NCI-H446 treated with DMSO at 0.1 percent for 48 hours (cell line): ENCODE measurements at places on chromosomes 4 and X.

GRCh38 chr4:71188156-71188640 lies 150.6 kb upstream of the SLC4A4 start:
- DNase-seq = no peak

DNA sequence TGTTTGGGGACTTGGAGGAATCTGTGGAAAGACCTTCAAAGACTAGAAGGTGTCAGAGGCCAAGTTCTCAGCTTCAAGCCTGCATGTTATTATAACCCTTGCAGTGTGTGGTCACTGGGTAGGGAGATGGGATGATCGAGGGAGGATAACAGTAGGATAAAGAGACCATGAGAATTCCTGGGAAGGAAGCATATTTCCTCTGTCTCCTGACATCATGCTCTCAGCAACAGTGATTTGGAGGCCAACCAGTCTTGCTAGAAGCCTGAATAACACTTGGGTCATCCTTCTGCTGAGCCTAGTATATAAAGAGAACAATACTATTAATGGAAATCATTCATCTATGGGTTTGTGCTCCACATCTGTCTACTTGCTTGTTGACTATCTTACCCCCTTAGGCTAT lies 40.9 kb upstream of the ANXA3 start:
- DNase-seq = no peak

DNA sequence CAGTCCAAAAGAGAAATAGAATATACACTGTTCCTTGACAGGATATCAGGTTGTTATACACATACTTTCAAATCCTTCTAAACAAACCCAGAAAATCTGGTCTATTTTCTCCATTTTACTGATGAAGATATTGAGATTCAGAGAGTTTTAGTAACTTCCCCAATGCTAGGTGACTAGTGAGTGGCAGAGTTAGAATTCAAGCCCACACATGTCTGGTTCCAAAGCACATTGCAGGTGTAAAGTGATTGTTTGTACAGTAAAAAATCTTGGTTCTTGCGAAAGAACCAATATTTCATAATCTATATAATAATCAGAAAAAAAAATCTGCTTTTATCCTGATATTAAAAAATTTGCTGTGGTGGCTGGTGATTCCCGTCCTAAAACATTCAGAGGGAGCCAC lies 39.5 kb upstream of the EMCN start:
- DNase-seq = no peak

GRCh38 chrX:42934020-42934726 lies 156.2 kb upstream of the PPP1R2C start:
- no peak for DNase-seq

- no peak for DNase-seq
These were observed 115.0 kb upstream of the TLL1 start for GRCh38 chr4:165758086-165758485.

DNA sequence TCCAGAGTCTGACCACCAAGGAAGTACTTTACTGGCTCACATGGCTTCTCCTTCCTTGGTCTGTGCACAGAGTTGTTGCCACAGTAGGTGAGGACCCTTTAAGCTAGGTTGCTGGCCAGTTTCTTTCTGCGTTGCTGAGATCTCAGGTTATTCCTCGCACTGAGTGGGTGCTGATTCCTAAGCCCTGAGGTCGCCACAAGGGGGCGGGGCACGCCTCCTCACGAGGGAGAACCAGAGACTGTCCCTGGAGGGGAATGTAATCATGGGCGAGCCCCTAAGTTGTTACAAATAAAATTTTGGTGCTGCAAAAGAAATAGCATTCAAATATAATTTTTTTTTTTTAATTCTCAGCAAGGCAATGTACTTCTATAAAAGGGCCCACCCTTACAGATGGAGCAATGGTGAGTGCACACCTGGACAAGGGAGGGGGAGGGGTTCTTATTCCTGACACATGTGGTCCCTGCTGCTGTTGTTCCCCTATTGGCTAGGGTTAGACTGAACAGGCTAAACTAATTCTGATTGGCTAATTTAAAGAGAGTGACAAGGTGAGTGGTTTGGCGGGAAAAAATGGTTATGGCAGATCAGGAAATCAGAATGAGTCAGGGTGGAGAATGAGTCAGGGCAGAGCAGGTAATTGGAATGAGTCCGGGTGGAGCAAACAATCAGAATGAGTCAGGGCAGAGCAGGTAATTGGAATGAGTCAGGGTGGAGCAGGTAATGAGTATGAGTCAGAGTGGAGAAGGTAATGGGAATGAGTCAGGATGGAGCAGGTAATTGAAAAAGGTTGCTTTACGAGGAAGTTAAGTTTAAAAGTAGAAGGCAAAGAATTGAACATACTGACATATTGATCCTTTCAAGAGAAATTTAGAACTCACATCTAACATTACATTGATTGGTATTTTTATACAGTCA lies 107.5 kb downstream of the VSIG4 start:
- DNase-seq = no peak

DNA sequence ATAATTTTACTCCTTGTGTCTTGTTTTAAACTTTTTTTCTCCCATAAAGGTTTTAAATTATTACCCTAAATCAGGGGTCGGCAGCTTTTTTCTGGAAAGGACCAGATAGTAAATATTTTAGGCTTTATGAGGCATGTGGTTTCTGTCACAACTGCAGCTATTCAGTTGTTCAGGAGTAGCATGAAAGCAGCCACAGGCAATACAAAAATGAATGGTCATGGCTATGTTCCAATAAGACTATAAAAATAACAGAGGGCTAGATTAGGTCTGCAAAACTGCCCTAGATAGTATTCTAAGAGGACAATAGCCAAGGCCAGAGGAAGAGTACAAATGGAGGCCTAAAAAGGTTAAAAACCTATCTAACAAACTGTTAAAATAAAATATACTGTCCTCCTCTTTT lies 24.6 kb downstream of the HERC5 start:
- DNase-seq = no peak

- no peak for DNase-seq
These were observed 57.1 kb downstream of the TNIP2 start for GRCh38 chr4:2698951-2699505.

- DNase-seq = no peak
These were observed 27.1 kb downstream of the TSC22D3 start for GRCh38 chrX:107748506-107748905.

DNA sequence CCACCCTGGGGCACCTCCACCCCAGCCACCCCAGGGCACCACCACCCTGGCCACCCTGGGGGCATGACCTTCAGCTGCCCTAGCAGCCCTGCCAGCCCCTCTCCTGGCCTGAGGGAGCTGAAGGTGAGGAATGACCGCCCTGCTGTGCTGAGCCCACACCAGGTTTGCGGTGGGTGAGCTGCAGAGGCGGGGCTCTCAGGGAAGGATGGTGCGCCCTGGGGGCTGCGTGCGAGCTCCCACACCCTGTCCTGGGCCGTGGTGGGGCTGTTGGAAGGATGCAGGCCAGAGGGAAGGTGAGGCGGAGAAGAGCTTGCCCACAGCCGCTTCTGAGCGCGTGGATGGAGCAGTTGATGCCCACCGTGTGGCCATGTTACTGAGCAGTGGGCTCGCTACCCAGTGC lies 17.7 kb downstream of the UVSSA start:
- DNase-seq = no peak

GRCh38 chrX:9995855-9996339 lies 28.7 kb downstream of the CLDN34 start:
- DNase-seq = peak; percentile 7

DNA sequence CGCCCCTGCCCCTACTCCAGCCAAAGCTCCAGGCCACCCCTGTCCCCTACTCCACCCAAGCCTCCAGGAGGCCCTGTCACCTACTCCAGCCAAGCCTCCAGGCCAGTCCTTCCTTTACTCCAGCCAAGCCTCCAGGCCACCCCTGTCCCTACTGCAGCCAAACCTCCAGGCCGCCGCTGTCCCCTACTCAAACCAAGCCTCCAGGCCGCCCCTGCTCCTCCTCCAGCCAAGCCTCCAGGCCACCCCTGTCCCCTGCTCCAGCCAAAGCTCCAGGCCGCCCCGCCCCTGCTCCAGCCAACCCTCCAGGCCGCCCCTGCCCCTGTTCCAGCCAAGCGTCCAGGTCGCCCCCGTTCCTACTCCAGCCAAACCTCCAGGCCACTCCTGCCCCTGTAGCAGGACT lies 5.1 kb upstream of the ASMT start:
- no peak for DNase-seq

DNA sequence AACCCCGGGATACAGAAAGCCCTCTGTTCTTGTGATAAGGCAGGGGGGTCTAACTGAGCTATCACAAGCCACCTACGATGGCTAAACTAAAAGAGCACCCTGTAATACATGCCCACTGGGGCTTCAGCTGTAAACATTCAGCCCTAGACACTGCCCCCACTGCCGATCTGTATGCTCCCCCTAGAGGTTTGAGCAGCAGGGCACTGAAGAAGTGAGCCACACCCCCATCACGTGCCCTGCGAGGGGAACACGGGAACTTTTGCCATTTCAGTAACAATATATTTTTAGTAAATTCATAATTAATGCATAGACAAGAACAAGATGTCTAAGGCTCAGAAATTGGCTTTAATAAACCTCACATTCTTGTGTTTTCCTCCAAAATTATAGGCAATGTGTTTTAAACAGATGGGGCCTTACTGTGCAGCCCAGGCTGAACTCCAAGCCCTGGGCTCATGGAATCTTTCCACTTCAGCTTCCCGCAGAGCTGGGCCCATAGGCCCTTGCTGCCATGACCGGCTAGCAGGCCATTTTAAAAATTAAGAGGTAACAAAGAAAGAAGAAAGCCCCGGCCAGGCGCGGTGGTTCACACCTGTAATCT lies 235.3 kb upstream of the SFRP2 start:
- DNase-seq = no peak

DNA sequence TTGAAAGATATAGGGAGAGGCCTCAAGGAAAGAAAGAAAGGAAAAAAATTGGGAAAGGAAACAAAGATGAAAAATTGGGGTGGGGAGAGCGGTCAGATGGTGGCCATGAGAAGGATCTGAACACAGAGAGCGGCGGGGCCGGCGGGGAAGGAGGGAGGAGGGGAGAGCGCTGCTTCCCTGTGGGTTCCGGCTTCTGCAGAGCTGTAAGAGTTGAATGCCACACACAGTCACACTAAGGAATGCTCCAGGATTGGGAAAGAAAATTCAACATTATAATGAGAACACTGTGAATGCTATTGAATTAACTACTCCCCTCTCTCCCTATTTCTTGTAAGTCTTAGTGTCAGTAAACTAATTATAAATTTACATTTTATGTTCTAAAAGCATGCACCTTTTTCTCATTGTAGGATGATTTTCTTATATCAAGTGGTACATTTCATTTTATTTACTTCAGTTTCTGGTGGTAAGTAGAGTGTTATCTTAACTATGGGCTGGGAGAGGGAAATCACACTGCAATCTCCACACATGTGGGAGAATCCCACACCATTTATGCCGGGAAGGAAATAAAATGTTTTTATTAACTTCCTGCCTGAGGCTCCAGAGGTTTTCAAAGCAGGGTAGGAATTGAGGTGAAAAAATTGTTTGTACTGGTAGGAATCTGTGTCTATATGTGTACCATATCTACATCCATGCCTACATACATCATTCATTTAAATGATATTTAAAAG lies 904 bp downstream of the F11 start:
- DNase-seq = no peak

DNA sequence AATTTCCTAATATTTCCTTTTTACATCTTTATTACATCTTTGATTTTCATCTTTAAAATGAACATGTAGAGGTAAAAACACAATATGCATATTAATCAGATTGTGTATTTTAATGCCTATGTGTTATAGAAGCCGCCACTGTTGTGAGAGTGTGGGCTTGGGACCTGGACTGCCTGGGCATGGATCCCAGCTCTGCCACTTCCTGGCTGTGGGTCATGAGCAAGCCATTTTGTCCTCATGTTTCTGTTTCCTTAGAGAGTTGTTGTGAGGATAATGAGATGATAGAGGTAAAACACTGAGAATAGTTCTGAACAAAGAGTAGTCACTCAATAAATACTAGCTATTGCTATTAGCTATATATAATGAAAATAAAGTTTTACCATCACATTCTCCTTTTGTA lies 38.4 kb upstream of the SCOC start:
- DNase-seq = no peak

DNA sequence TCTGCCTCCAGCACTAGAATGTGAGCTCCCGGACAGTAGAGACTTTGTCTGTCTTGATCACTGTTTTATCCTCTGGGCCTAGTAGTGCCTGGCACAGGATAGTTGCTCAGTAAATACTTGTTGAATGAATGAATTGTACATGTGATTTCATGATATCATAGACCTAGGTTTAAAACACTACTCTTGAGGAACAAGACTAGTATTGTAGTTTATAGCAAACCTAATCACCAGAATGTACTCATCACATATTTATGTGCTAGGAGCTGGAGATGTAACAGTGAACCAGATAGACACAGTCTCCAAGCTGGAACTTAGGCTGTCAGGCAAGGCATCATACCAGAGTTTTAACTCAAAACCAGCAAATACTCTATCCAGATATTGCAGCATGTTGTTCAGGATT lies 23.5 kb downstream of the GAB3 start:
- DNase-seq = no peak

- DNase-seq = no peak
These were observed 5.1 kb upstream of the SPON2 start for GRCh38 chr4:1177274-1178141.

GRCh38 chrX:136879001-136879687 lies 1.4 kb downstream of the RBMX start:
- DNase-seq = no peak

DNA sequence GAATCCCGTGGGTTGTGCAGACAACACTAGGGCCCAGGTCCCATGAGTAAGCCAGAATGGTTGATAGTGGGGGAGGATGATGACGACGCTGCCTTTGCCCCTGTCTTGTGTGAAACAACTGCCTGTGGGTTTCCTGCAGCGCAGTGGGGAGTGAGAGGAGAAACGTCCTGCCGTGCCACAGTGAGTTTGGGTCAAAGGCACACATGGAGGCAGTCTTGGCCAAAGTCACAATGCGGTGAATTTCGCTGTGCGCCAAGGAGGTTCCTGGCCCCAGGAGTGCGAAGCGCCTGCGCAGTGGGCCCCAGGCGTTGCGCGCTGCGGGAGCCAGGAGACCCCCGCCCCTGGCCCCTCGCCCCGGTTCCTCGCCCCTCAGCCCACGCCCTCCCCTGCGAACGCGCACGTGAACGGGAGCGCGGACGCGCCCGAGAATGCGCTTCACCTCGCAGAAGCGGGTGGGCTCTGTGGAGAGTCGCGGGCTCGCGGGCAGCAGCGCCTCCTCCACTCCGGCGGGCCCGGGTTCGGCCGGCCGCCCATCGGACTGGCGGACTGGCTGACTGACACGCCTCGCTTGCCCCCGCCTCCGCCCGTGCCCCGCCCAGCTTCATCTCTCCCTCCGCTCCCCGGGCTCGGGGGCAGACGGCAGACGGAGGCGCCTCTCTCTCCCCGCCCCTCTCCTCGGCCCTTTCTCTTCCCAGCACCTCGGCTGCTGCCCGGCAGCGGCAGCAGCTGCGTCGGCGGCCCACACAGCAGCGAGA lies at the start of gene NUDT10:
NUDT10 (plus strand) TSS at position 635 of the 755 bp plus-strand sequence. CDS start 144 bp downstream, outside the sequence.
- DNase-seq = no peak

DNA sequence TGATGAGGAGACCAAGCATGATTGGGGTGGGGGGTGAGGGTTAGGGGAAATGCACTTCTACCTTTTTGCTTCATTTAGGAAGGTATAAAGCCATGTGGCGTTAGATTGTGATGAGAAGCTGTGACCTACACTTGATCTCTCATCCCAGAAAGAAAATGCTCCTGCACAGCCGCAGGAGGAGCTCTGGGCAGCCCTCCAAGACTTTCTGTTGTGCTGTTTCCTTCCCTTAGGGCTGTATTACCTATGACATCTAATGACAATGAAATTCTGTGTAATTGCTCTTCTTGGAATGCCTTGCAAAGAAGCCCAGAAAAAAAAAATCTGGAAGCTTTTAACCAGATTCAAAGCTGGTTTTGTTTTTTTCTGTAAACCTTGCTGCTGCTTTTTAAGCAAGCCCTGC lies 13.4 kb downstream of the PRPS2 start:
- no peak for DNase-seq

- no peak for DNase-seq
These were observed 15.5 kb downstream of the PRRG1 start for GRCh38 chrX:37364666-37365065.
